Activated CD8-positive, alpha-beta T cell treated with anti-CD3 and anti-CD28 coated beads for 36 hours (primary cell): ENCODE measurements at places on chromosomes 12 and 14. TPM values are rescaled to one million over a fixed set of nuclear protein-coding genes. Genes with fewer than 3 reads are reported as not detected.

- no peak overlapping the region for H3K4me3 ChIP-seq
- no peaks in the 10 kb centered on the region for H3K4me1 ChIP-seq
- H3K36me3 ChIP-seq = no peaks in the 10 kb centered on the region
- H3K27ac ChIP-seq = no peak overlapping the region
- no peaks in the 10 kb centered on the region for H3K27me3 ChIP-seq
These were observed 193.5 kb upstream of the EEA1 start for GRCh38 chr12:93122569-93123091.

The FGFR1OP2 gene
- total RNA-seq = 72.4 TPM

DNA sequence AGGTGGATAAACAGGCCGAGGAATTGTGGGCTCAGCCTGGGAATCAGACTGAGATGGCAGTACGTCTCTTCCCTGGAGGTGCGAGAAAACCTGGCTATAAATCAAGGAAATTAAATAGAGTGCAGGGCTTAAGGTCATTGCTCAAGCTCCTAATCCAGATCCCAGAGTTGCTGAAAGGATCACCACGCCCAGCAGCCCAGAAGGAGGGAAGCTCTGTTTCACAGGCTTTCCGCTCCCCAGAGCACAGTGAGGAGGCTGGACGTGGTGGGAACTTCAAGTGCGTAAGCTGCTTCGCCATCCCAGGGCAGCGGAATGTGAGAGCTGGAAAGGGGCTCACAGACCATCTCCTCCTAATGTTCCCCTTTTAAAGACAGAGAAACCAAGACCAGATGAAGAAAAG is 651.6 kb upstream of the TBX3 start:
- no peaks in the 10 kb centered on the region for H3K4me1 ChIP-seq
- H3K27me3 ChIP-seq = no peaks in the 10 kb centered on the region

DNA sequence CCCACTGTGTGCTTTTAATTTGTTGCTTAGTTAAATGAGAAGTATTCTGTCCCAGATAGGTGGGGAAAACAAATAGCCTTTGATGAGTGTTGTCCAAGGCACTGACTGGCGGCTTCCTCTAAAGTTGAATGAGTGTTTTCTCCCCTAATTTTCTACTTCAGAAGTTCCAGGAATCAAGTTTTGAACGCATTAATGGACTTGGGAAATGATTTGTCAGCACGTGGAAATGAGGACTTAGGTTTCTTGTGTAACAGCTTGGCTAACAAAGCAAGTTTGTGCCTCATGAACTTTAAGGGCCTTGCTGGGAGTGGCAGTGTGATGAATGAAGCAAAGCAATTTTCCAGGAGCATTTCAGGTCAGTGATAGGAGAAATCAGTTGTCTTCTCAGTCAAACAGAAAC is 56.9 kb downstream of the LIN52 start:
- peaks cover 6% of the 10 kb centered on the region for H3K4me1 ChIP-seq
- DNase-seq = no peak
- H3K36me3 ChIP-seq = peaks cover 5% of the 10 kb centered on the region
- no peaks in the 10 kb centered on the region for H3K27me3 ChIP-seq
- no peak overlapping the region for H3K4me3 ChIP-seq

The ABCC9 gene
- not detected for total RNA-seq
